ENCODE measurements at places on chromosomes 13 and 19. TPM values are rescaled to one million over a fixed set of nuclear protein-coding genes. Genes with fewer than 3 reads are reported as not detected.

ZNF154 gene
- 0.35 TPM for total RNA-seq

DNA sequence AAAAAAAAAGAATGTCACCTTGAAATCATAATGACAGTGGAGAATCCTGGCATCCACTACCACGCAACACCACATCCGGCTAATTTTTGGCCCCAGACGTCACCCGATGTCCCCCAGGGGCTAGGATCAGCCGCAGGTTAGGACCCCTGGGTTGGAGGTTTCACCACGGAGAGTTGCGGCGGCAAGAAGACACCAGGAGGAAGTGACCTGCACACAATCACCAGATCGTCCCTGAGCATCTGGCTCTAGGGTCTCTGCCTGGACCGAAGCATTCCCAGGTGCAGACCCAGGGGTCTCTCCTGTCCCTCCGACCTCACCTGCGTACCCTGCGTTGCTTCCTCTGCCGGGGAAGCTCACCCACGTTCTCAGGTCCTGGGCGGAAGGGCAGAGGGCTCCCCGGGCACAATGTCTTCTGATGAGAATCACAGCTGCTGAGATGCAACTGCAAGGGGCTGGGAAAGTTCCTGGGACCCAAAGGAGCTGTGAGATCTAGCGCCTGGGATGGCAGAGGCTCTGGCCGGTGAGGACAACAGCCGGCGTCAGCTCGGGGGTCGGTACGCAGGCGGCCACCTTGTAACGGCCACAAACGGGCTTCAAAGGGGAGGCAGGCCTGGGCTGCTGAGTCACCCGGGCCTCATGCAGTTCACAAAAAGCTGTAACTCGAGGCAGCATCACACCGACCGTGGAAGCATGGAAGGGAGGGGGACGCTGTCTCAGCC, 111.2 kb downstream of the GADD45B start:
- ATAC-seq: no peak

- ATAC-seq: no peak
Observed at GRCh38 chr13:26600343-26600742, 42.9 kb downstream of the WASF3 start.

GRCh38 chr19:4134351-4134750, 10.4 kb upstream of the MAP2K2 start:
- no peak for ATAC-seq

DNA sequence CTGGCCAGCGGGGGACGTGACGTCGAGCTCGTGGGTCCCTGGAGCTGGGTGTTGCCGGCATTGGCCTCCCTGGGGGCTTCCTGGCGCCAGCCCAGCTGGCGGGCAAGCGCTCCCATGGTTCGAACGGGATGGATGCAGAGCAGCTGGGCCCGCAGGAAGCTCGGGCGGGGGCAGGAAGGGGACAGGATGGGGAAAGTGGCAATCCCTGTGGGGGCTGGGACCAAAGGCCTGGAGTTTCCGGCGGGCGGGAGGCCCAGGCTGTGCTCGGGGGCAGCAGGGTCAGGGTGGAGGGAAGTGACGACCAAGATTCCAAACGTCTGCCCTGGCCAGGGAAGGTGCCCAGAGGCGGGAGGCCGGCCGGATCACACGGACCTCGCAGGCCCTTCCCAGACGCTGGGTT, 19.3 kb downstream of the PALM start:
- no peak for ATAC-seq
